ENCODE measurements at places on chromosomes 2 and 18. TPM values are rescaled to one million over a fixed set of nuclear protein-coding genes. Genes with fewer than 3 reads are reported as not detected.

GAL3ST2 gene
- not detected for total RNA-seq

SLC9A2 gene
- 1.5 TPM for total RNA-seq

CCDC142 gene
- 8.5 TPM for total RNA-seq

CMPK2 gene
- 4.5 TPM for total RNA-seq

ZNG1B gene
- 58.1 TPM for total RNA-seq

NOL4 gene
- total RNA-seq, result 0.68 TPM

SMYD1 gene
- not detected for total RNA-seq

ZNF385B gene
- total RNA-seq, result not detected

C2orf49 gene
- 10.1 TPM for total RNA-seq

SPIRE1 gene
- 16.6 TPM for total RNA-seq

GPATCH11 gene
- 25.2 TPM for total RNA-seq
